NCI-H446 (cell line): ENCODE measurements at places on chromosomes 3 and 15.

- no peak for DNase-seq
Observed at GRCh38 chr15:88479169-88479568, 11.7 kb downstream of the MRPS11 start.

GRCh38 chr3:42700366-42701288 lies 2.0 kb downstream of the HHATL start:
- DNase-seq, result no peak

- no peak for DNase-seq
Observed at GRCh38 chr15:77564938-77565337, 67.8 kb downstream of the LINGO1 start.

- peak; percentile 56 for DNase-seq
Observed at GRCh38 chr15:90174140-90174875, 26.8 kb upstream of the SEMA4B start.

- no peak for DNase-seq
Observed at GRCh38 chr3:197014942-197015575, 14.6 kb downstream of the MELTF start.
